Mammary epithelial cell (primary cell): ENCODE measurements at places on chromosomes 3 and 15. TPM values are rescaled to one million over a fixed set of nuclear protein-coding genes. Genes with fewer than 3 reads are reported as not detected.

The LYZL4 gene
- not detected for polyA plus RNA-seq

DNA sequence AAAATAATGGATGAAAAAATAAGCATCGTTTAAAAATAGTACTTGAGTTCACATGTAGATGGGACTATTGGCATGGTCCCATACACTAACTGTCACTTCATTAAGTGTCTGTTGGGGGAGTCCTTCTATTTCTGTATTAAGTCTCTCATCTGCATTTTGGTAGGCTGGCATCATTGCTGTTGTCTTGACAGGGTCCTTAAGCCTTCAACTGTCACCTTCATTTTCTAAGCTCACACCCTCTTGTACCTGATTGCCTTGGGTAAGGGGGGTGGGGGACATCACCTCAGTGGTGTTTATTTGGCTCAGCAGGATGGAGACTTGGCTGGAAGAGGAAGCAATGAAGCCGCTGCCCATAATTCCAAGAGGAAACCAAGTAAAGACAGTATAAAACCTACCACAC, 202.0 kb upstream of the VEPH1 start:
- no peak for DNase-seq

The SENP2 gene
- 7.7 TPM for polyA plus RNA-seq

GRCh38 chr3:123723070-123723469, 138.2 kb upstream of the HACD2 start:
- no peak for DNase-seq

- no peak for DNase-seq
Observed at GRCh38 chr3:120597445-120598049, 1.4 kb downstream of the NDUFB4 start.

The FEZF2 gene
- polyA plus RNA-seq: not detected

- no peak for DNase-seq
Observed at GRCh38 chr15:88249220-88249619, 7.3 kb downstream of the NTRK3 start.

The FOXB1 gene
- not detected for polyA plus RNA-seq

DNA sequence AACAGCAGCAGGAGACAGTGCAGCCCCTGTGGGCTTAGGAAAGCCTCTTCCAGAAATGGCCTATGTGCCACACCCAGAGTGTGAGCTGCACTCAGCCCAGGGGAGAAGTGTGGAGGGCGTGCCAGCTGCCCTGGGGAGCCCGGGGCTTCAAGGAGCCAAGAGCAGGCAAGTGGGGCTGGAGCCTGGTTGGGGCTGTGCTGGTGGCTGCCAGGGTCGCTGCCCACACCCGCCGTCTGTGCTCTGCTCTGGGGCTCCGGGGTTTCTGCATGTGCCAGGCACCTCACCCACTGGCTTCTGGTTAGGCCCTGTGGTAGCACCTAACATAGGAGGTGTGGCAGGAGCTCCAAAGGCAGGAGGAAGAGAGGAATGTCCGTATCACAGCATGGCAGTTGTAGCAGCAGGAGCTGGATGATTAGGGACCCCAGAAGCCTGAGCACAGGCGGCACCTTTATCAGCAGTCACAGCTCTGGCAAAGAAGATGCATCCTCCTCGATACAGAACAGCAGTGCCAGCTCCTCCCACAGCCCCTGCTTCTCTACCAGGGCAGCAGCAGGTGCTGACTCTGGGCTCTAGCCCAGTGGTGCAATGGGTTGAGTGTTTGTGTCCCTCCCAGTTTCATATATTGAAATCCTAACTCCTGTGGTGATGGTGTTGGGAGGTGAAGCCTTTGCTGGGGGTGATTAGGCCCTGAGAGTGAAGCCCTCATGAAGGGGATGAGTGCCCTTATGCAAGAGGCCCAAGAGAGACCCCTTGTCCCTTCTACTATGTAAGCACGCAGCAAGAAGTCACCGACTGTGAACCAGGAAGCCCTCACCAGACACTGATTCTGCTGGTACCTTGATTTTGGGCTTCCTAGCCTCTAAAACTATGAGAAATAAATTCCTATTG, 70.0 kb upstream of the KLF13 start:
- DNase-seq: no peak

The HIGD1A gene
- polyA plus RNA-seq: 170 TPM
